Skin of body (tissue), 3 donors: ENCODE measurements at places on chromosomes 3 and 15.

DNA sequence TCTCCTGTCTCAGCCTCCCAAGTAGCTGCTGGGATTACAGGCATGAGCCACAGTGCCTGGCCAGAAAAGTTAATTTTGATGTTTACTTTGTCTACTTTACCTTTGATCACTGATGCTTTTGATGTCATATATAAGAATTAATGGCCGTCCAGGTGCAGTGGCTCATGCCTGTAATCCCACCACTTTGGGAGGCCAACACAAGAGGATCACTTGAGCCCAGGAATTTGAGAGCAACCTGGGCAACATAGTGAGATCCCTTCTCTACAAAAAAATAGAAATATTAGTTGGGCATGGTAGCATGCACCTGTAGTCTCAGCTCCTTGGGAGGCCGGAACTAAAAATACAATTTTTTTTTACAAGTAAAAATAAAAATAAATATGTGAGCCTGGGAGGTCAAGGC lies 6.8 kb upstream of the INO80 start:
- DNase-seq, result no peak

- peak; percentile 14 for DNase-seq
Measured at GRCh38 chr15:52481915-52482314, 46.8 kb downstream of the MYO5A start.

DNA sequence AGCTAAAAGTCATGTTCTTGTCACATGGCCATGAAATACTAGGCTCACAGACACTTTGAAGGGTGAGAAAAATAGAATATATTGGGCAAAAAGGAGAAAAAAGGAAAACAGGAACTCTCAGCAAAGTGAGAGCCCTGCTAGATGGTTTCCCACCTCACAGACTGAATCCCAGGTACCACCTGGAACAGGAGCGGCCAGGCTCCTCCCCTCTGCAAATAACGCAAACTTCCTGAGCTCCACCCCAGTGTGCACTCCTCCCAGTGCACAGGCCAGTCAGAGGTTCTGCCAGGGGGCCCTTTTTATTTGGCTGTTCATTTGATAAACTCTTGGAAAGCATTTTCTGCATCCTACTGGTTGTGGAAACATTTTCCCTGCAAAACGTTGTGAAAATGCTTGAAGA lies 780.4 kb downstream of the TBL1XR1 start:
- DNase-seq, result no peak

DNA sequence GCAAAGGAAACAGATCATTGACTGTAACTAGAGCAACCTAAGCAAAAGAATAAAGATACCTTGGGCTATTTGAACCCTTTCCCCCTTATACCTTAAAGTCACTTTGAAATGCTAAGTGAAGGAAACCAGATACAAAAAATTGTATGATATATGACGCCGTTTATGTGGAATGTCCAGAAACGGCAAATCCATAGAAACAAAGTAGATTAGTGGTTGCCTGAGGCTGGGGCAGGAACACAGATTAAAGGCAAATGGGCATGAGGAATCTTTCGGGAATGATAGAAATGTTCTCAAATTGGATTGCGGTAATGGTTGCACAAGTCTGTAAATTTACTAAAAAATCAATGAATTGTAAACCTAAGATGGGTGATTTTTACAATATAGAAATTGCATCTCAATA lies 160.1 kb upstream of the CCDC54 start:
- no peak for DNase-seq

GRCh38 chr3:126618760-126619159 lies 36.2 kb downstream of the TXNRD3 start:
- DNase-seq, result no peak

- no peak for DNase-seq
Measured at GRCh38 chr15:57625703-57626448, 34.2 kb downstream of the MYZAP start.

- no peak for DNase-seq
Measured at GRCh38 chr15:27592036-27592760, 506.9 kb downstream of the OCA2 start.

DNA sequence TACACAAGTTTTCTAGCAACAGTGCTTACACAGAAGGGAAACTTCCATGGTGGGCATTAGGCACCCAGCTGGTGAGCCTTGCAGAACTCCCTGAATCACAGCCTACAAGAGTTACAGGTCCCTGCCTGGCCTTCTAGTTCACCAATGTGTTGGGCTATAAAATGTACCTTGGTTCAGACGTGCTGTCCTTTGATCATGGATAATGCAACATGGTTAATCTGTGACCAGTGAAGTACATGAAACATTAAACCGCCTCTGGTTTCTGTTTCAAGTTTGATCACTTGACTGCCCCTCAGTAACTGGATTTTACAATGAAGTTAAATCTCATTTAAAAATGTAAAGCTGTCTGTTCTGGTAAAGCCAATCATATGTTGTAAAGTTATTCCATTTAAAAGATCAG lies 51.8 kb downstream of the FMN1 start:
- DNase-seq, result no peak

DNA sequence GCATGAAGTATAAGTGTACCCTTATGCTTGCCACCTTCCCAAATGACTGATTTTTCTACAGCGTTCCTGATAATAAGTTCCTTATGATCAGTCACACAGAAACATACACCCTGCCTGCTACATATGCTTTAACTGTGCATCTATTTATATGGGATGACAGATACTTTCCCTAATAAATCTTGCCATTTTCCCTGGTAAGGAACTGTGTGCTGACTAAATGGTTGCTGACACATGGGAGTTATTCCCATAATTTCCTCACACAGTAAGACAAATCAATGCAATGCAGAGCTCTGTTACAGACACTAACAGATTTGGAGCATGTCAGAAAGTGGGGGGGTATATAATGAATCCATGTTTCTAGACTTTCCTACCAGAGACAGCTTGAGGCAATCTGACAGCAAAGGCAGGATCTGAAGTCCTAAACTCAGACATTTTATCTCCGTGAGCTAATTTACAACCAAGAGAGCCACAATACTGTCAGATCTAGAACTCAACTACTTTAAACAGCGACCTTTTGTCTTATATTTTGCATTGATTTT lies 86.9 kb upstream of the TCF12 start:
- peak; percentile 95 for DNase-seq

- DNase-seq, result no peak
Measured at GRCh38 chr15:80491163-80491847, 87.1 kb downstream of the ARNT2 start.

- DNase-seq, result no peak
Measured at GRCh38 chr15:101286471-101287114, 8.5 kb downstream of the SNRPA1 start.

DNA sequence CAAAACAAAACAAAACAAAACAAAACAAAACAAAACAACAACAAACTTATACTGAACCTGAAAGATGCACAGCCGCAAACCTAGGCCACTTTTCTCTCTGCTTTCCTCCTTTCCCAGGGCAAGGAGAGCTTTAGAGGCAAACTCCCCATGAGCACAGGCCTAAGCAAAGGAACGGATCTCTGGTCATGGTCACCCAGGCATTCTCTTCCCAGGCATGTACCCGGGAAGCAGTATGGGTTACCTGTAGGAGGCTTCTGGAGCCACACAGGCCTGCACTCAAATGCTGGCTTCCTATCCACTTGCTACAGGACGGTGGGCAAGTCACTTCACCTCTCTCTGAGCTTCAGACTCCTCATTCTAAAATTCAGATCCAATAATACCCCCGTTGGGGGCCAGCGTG lies 171.8 kb downstream of the SMAD6 start:
- DNase-seq, result no peak

DNA sequence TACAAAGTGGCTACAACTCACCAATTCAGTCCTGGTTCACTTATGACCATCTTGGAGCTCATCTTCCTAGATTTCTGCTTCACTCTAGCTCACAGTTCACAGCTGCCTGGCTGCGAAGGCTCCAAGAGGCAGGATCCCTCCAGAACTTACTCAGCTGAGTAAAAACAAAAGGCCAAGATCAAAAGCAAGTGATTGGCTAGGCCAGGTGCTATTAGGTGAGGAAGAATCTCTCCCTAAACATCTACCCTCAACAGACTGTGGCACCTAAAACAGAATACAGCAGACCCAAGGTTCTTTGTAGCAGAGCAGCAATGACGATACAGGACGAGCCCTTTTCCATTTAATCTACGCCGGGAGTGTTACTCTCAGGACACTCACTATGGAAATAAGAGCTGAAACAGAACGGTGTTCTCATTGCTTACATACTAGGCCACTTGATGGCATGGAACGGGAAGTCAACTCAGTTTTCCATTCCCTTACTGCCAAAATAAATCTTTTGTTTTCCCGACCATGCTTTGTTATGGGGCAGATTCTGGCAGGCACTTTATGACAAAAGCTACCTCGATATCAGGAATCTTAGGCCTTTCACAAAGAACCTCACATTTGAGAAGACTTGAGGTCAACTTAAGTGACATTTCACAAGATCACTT lies 901 bp downstream of the ICE2 start:
- peak; percentile 61 for DNase-seq

- DNase-seq, result no peak
Measured at GRCh38 chr3:39712413-39713048, 96.9 kb upstream of the MYRIP start.

DNA sequence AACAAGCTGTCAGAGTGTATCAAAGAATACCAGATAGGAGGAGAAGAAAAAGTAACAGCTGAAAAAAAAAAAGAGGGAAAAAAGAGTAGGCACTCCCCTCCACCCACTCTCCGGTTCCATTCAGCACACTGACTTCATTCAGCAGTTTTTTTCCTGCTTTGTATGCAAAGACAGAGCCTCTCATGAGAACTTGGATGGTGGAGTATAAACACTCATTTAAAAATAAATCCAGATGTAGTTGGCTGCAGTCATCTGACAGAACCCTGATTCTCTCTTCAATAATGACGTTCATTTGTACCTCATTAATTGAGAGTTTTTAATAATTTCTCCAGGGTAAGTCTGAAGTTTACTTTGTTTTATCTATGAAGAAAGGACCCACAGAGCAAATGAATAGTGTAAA lies 81.0 kb downstream of the TMEM108 start:
- peak; percentile 50 for DNase-seq

DNA sequence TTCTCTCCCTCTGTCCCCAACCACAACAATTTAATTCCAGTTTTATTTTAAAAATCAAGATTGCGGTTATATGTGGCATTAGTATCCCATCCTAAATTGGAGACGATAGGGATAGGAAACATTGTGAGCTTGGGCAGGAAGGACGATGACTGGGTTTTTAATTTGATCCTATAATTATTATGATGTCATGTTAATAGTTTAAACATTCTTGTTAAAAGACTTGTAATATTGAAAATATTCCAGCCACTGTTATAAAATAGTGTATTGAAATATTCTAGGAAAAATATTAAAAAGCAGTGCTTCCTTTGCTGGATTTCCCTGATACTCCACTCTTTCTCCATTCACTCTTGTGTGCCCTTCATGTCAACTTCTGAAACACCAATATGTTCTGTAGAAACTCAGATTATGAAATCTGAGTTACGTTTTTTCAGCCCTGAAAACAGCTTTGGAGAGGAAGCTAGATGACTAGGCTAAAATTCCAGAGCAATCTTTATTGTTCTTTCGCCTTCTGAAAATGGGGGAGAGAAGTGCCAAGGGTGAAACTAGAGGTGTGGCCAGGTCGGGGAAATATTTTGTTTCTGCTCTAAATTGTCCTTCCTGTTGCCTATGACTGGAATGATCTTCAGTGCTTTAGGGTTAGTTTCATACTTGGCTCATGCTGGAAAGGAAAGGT lies 46.1 kb upstream of the MAP3K13 start:
- no peak for DNase-seq

- DNase-seq, result peak; percentile 90
Measured at GRCh38 chr3:113084777-113085176, 94.0 kb downstream of the GTPBP8 start.

GRCh38 chr3:42814914-42815507 lies 5.8 kb downstream of the ACKR2 start:
- no peak for DNase-seq

GRCh38 chr3:48928679-48929078 lies 10.0 kb downstream of the ARIH2 start:
- no peak for DNase-seq

- no peak for DNase-seq
Measured at GRCh38 chr15:72227192-72227586, 3.8 kb downstream of the PKM start.

DNA sequence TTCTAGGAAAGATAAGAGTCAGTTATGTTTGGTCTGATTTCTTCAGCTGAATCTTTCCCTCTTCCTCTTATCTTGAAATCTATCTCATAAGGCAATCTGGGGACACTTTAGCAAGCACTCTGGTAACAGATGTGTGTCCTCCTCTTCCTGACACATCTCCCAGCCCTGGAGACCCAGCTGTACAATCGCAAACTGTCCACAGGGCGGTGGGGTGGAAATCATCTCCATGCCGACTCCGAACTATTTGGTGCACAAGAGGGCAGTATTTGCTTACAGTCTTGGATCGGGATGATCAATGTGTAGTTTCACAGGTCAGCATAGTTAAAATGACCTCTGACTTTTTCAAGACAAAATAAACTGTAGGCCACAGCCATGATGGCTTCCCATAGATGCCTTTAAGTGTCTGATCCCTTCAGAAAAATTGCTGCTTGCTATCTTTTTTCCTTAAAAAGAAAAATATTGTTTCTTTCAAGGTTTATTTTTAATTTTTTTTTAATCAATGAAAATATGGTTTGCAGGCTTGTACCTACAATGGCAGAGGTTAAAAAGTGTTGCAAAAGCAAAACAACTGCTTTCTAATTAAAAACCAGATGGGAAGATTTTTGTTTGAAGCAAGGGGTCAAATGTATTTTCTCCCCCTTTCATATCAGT lies 17.7 kb downstream of the EEFSEC start:
- peak; percentile 71 for DNase-seq

- no peak for DNase-seq
Measured at GRCh38 chr3:171286580-171287249, 173.5 kb downstream of the TNIK start.

GRCh38 chr3:104132566-104133403 lies 1233.9 kb upstream of the ALCAM start:
- DNase-seq, result peak; percentile 2

- no peak for DNase-seq
Measured at GRCh38 chr3:184538666-184539431, 22.7 kb upstream of the EPHB3 start.

GRCh38 chr15:34646918-34647317 lies 63.5 kb upstream of the GOLGA8B start:
- no peak for DNase-seq

DNA sequence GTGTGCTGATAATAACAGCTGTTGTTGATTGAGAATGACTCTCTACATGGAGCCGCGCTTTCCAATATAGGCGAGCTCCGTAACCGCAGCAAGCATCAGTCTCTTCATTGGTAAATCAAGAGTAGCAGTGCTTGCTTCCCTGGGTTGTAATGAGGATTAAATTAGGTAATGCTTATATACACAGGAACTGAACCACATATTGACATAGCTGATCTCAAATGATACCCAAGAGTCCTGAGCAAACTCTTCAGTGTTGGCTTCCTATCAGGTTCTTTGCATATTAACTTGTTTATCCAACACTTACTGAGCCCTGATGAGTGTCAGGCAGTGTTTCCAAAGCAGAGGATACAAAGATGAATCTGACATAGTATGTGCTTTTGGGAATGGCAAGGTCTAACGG lies 46.4 kb upstream of the SLCO3A1 start:
- DNase-seq, result no peak

GRCh38 chr3:153373606-153374005 lies 211.6 kb downstream of the RAP2B start:
- DNase-seq, result no peak
